ENCODE measurements at places on chromosomes 4 and X.

DNA sequence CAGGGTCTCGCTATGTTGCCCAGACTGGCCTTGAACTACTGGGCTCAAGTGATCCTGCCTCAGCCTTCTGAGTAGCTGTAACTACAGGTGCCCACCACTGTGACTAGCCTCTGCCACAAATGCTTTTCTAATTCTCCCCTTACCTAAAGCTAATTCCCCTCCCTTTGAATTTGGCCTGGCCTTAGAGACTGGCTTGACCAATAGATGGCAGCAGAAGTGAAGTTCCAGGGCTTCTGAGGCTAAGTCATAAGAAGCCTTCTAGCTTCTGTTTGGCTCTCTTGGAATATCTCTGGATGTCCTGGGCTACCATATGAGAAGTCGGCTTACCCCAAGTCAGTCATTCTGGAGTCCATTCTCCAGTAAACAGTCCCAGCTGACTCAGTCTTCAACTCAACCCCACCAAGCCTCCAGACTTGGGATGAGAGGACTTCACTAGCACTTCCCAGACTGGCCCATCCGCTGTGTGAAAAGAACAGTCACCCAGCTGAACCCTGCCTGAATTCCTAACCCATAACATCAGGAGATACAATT is 61.0 kb downstream of the HPRT1 start:
- DNase-seq = peak; percentile 49

- DNase-seq = no peak
Measured at GRCh38 chr4:8891646-8892555, 20.3 kb upstream of the HMX1 start.

DNA sequence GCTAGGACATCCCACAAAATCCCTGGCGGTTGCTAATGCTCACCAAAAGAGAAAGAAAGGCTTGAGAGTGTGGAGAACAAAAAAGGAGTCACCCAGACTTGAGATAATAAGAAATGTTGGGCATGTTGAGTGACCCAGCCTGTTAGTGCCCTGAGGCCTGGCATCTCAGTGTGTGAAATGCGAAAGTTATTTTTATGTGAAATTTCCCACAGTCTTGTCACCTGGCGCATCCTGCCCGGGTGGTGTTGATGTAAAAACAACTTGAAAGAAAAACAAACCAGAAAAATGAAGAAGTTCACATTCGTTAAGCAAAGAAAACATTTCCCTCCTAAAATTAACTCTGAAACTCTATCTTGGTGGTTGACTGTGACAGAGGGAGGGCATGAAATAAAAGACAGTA is 495.2 kb downstream of the MID1IP1 start:
- DNase-seq = no peak

- no peak for DNase-seq
Measured at GRCh38 chr4:86400216-86400615, 40.4 kb upstream of the MAPK10 start.

DNA sequence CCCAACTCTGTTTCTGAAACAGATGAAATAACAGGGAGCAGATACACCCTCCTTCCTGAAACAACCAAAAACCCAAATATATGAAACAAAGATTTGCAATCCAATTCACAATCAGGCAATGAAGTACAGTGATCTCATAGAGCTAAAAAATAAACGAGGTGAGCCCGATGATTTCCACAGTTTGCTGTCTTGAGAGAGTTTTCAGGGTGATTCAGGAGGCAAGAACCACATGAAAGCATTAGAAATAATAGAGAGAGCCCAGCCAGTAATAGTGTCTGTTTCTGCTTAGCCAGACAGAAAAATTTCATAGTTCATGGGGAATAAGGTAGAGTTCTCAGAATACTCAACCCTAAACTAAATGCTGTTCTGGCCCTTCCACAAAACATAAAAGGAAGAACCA is 296.2 kb downstream of the PDHA2 start:
- no peak for DNase-seq

DNA sequence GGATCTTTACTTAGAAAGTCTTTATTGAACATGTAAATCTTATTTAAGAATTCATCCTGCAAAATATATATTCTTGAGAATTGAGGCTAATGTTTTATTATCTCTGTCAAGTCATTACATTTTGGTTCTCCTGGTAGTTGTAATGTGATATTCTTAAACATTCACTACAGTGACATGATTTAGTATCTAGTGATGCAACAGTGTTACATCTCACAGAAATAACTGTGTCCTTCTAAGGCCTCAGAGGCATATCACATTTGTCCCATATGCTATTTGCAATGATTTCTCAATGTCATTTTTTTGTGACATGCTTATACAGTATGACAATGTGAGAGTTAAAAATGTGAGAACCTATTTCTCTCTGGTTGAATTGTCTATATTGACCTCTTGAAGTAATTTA is 34.1 kb downstream of the PRRG1 start:
- no peak for DNase-seq

DNA sequence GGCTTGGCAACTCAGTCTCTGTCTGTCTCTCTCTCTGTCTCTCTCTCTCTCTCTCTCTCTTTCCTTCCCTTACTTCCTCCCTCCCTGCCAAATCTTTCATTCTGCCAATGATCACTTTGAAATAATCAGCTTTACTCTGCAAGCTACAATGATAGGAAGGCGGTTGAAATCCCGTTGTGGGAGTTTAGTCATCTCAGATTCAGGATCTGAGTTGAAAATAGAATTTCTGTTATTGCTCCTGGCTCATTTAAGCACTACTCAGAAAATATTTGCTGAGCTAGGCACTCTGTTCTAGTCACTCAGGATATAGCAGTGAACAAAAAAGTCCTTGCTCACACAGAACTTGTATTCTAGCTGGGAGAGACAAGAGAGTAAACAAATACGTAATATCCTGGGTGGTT is 56.3 kb upstream of the DCTD start:
- no peak for DNase-seq

- DNase-seq = peak; percentile 15
Measured at GRCh38 chrX:15853586-15854079, 980 bp downstream of the AP1S2 start.

GRCh38 chr4:33184657-33185290 is 2464.6 kb downstream of the PCDH7 start:
- no peak for DNase-seq

DNA sequence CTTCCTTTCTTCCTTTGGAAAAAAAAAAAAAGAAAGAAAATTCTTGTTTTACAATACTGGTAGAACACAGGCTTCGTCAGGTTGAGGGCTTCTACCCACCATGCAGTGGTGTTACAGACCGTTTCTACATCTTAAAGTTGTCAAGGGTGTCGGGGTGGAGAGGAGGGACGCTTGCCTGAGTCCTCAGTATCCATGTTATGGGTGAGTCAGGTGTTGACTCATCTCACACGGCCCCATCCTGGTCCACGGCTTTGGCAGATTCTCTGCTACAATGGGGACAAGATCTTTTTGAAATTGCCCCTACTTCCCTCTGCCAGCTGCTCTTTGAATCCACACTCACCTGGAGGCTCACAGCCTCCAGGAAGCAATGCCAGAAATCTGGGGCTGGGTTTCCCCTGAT is 310.3 kb upstream of the ZFP42 start:
- no peak for DNase-seq

Measured in iPS-NIHi11 (cell line).